ENCODE measurements at places on chromosomes 3 and 15.

DNA sequence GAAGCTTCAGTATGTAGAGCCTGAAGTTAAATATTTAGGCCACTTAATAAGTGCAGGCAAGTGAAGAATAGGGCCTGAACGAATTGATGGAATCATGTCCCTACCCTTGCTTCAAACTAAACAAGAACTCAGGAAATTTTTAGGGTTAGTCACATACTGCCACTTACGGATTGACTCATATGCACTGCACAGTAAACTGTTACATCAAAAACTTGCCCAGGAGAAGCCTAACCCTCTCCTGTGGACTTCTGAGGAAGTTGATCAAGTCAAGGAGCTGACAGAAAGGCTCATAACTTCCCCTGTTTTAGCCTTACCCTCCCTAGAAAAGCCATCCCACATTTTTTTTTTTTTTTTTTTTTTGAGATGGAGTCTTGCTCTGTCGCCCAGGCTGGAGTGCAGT, 20.6 kb upstream of the KBTBD12 start:
- DNase-seq = no peak

DNA sequence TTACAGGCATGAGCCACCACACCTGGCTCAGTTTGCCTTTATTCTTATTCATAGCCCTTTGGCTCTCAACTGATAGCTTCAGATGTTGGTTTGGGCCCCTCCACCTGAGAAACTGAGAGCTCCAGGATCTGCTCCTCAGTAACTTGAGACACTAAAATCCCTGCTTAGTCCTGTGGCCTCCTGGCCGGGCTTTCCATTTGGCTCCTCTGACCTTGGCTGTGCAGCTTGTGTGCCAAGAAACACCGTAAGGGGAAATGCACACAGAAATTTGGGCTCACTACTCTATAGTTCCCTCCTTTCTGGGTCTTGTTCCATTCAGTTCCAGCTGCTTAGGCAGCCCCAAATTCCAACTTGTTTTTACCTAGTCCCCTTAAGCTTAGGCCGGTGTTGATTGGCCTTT, 24.9 kb downstream of the NIPA2 start:
- DNase-seq = no peak

GRCh38 chr15:48647962-48648361, 2.5 kb upstream of the FBN1 start:
- no peak for DNase-seq

- no peak for DNase-seq
These were observed 38.8 kb downstream of the PIGB start for GRCh38 chr15:55357774-55358173.
